OCI-M1 (cell line): ENCODE measurements at places on chromosomes 13 and 19.

GRCh38 chr19:3547301-3547731 is 8.3 kb downstream of the TEKTIP1 start:
- DNase-seq, result no peak

DNA sequence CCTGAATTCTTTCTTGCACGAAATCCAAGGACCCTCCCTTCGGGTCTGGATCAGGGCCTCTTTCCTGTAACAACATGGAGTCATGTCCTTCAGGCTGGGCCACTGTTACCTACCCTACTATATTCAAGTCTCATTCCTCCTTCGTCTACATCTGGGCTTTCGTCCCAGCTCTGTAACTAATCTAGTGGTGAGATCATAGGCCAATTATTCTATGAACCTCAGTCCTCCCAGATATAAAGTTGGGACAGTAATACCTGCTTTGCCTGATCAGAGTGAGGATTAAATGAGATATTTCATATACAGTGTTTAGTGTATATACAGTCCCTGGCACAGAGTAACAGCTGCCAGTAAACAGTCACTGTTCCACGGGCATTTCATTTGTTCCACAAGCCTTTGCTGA is 48.3 kb upstream of the ATP12A start:
- no peak for DNase-seq

GRCh38 chr19:29532956-29533355 is 7.2 kb downstream of the VSTM2B start:
- DNase-seq, result no peak

- no peak for DNase-seq
Observed at GRCh38 chr13:31105020-31105795, 56.5 kb downstream of the HSPH1 start.

GRCh38 chr13:39575641-39576238 is 27.3 kb downstream of the LHFPL6 start:
- peak; percentile 37 for DNase-seq
